ENCODE measurements at places on chromosomes 7 and 10.

DNA sequence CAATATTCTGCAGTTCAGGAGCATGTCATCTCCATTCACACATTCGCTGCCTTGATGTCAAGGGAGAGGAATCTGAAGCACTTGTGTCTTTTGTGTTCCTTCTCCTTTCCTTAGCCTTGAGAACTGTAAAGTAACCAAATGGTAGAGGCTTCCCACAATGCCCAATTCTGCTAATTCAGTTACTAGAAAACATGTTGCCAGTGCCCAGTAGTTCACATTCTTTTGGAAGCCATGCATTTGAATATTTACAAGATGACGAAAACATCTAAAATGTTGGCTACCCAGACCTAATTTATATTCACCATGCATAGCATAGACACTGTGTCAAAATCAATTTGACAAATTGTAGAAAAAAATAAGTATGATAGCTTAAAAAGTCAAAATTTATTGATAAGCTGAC lies 852.7 kb upstream of the PHF14 start:
- no peak for DNase-seq

- no peak for DNase-seq
Measured at GRCh38 chr10:103480521-103480920, 1.5 kb upstream of the CALHM3 start.

- DNase-seq: peak; percentile 26
Measured at GRCh38 chr7:2924866-2925840, 81.0 kb upstream of the GNA12 start.

- no peak for DNase-seq
Measured at GRCh38 chr7:117384688-117385362, 42.5 kb downstream of the ASZ1 start.

DNA sequence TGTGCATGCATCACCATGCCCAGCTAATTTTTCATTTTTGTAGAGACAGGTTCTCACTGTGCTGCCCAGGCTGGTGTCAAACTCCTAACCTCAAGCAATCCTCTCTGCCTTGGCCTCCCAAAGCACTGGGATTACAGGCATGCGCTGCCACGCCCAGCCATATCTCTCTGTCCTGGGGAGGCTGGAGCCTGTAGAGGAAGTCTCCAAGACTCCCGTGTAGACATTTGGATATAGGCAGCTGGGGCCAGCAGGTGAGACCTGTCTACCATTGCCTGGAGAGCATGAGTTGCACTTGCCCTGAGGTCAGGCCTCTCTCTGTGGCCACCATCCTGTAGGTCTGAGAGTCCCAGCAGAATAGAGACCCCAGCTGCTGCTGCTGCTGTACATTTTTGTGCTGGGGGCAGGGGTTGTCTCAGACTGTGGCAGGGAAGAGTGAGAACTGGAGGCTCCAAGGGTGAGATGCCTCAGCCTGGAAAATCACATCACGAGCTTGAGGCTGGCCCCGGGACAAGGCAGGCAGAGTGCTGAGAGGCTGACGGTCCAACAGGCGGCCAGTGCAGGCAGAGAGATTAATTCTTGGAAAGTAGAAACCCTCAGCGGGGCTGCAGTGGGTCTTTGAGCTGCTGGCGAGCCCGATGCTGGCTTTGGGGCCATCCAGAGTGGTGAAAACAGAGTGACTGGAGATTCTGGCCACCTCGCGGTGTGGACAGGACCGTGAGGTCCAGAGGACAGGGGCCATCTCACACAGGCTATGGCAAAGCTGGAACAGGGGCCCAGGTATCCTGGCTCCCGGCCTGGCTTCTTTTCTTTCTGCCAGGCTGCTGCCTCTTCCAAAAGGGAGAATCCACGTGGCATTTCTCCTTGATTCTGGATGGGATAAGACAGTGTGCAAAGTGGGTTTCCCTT lies 60.9 kb downstream of the TMEM270 start:
- no peak for DNase-seq

DNA sequence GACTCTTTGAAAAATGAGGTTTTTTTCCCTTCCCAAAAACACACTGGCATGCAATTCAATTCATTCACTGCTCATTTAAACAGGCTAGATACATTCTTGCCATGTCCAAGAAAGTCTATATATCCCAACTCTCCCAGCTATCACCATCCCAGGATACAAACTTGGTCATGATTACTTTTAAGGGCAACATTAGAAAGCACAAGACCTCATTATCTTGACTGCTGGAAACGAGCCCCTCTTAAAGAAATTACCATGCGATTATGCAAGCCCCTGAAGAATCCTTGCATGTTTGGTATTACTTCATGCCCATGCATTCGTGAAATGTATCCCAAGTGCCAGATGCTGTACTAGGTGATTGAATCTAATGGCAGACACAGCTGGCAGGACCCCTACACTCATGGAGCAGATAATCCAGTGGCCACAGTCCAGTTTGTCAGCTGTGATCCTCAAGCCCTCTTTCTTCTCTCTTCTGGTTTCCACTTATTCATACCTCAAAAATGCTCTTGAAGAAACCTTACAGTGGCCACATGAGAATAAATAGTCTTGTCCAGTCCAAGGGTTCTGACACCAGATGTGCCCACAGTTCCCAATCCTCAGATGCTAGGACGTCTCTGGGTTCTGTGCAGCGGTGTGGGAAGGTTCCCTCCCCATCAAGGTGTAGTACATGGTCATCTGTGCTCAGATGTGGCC lies 103.7 kb upstream of the HABP2 start:
- DNase-seq: no peak

GRCh38 chr10:114337510-114338462 lies 66.5 kb downstream of the AFAP1L2 start:
- DNase-seq: peak; percentile 90

DNA sequence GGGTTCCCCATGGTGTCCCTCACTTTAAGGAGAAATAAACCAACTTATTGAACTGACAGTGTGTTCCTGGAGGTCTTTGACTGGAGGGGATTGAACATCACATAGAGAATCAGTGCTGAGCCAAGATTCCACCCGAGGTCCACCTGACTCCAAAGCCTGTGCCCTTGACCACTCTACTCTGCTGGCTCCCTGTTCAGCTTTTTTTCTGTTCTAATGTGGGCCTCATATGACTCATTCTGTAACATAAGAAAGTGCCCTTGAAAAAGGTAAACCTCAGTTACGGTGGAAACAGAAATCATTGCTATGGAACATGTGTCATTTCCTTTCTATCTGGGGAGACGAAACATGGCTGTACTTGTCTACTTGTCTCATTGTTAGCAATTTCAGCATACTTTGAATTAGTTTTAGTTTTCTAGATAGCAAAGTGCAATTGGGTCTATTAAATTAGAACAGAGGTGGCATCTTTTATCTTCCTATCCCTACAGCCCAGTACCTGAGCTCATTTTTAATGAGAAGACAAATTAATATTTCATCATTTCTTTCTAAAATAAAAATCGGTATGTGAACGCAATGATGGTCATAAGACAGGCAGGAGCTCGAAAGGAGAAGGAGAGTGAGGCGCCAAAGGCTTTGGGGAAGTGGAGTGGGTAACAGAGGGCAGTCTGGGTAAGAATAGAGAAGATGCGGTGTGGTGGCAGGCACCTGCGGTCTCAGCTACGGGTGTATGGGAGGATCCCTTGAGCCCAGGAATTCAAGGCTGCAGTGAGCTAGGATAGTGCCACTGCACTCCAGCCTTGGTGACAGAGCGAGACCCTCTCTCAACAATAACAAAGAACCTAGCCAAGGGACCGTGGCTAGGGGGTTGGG lies 1.5 kb downstream of the GSDME start:
- DNase-seq: no peak

GRCh38 chr7:44694766-44695165 lies 53.9 kb upstream of the ZMIZ2 start:
- DNase-seq: no peak

- DNase-seq: no peak
Measured at GRCh38 chr10:59536167-59537014, 173.3 kb downstream of the SLC16A9 start.

- DNase-seq: no peak
Measured at GRCh38 chr10:115829521-115830205, 443.3 kb downstream of the GFRA1 start.

DNA sequence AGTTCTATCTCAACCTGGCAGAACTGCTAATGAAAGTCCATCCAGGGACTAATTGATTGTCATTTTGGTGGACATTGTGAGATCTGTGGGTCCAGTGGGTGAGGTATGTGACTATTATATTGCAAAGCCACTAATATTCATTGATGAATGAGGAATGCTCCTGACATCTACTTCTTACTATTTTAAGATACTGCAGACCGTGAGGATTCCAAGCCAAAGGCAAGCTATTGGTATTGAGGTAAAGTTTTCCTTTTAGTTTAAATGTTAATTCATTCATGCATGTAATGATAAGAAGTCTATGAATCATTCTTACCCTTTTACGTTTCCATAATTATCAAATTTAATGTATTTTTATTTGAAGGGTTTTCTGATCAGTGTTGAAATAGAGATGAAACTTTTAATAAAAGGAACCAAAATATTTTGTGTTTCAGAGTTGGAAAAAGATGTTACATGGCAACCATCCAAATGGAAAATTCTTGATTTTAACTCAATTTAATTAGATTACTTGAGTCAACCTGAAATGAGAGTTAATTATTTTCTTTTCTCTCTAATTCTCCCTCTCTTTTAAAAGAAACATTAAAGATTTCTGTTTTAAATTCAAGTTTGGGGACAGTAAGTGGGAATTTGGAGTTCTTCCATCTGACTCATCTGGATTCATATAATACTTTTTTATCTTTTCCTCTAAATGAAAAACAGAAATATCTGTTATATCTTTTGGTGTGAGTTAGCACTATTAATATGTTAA lies 39.6 kb downstream of the NUP205 start:
- DNase-seq: no peak

GRCh38 chr7:16753102-16753931 lies at the start of gene TSPAN13:
TSPAN13 (plus strand) TSS chr7:16753755; CDS start chr7:16753968, 213 bp downstream.
- peak; percentile 99 for DNase-seq

DNA sequence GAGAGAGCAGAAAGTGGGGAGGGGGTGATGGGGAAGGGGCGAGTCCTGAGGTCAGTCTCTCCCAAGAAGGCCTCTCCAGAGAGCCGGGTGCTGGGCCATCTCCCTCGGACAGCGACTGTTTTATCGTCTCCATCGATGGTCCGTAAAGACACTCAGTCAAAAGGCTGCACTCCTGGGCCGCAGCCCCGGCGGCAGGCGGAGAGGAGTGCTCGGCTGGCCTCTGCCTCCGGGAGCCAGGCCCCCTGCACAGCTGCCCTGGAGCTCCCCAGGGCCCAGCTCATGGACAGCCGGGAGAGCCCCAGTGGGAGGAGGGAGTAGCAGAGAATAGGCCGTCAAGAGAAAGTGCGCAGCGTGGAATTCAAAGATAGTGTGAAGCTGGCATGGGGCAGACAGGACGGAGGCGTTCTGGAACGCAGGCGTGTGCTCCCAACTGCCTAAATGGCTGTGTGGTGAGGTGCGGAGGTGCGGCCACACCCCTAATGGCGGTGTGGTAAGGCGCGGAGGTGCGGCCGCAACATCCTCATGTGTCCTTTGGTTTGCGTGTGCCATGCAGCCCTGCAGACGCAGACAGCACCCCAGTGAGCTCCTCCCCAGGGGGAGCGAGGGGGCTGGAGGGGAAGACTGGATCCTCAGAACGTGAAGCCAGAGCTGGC lies 477.5 kb upstream of the FOXK1 start:
- peak; percentile 87 for DNase-seq

DNA sequence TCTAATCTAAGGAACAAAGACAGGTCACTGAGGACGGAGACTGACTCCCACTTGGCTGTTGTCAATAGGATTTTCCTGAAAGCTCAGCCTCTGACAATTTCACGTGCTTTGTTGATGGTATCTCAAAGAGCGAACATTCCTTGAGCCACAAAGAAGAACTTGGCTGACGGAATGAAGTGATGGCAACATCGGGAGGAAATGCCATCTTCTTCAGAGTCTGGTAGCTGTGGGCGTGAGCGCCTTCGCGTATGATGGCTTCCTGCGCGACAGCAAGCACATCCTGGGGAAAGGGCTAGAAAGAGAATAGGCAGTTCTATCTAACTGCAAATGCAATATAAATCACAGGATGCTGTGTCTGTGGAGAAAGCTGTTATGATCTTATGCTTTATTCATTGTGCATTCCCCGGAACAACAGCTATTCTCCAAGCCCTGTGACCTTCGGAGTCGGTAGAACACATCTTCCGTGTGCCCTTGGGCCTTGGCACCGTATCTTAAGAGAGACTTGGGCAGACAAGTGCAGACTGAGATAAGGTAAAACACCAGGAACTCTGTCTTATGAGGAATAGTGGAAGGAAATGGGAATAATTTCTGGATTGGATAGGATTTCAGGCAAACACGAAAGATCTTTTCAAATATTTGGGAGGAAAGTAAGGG lies 19.6 kb upstream of the GTPBP4 start:
- DNase-seq: no peak

DNA sequence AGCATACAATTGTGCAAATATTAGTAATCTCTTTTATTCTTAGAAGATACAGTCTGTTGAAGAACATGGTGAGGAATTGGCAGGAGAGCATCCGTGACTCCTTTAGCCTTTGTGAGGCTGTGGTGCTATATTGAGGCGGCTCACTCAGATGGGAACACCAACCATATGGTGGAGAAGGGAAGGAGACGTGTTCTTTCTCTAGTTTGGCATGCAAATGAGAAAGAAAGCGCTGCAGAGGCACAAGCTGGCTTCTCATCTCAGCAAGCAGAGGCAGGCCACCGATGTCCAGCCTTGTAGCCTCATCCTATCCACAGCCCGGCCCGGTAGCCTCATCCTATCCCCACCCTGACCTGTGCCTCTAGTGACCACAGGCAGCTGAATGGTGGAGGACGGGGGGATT lies 288.3 kb downstream of the CAMK1D start:
- no peak for DNase-seq

GRCh38 chr7:28419716-28420115 lies 7.4 kb downstream of the CREB5 start:
- DNase-seq: no peak

DNA sequence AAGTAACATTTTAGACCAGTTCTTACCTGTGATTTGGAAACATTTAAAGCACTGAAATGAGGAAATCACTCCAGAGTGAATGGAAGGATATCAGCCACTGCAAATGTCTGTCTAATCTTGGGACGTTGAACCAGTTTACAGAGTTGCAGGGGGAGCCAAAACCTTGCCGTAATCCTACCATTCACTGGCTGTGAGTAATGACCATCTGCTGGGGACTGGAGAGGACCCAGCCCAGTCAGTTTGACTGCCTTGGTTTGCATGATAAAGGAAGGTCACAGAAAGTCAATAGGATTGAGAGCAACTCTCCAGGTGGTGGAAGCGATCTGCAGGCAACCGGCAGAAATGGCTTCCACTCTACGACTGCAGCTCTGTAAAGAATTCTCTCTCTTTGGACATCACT lies 167.2 kb downstream of the AKR1D1 start:
- DNase-seq: peak; percentile 91

DNA sequence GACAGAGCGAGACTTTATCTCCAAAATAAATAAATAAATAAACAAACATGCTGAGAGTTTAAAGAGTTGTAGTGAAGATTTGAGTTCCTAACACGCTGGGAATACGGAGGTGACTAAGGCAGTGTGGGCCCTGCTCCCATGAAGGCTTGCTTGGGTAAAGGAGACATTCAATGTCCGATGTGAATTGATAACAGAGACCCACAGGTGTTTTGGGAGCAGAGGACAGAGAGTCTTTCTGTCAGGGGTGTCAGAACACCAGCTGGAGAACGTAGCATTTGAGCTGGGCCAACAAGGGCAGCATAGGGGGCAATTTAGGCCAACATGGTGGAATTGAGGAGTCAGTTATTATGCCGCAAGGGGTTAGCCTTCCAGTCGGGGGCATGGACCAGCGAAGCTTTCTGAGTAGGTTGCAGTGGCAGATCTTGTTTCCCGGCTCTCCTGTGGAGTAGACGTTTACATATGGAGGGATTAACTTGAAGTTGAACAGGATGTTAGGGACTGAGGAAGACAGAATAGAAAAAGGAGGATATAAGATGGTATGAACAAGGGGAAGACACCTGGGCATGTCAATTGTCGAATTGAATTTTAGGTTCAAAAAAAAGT lies 5.6 kb downstream of the PROSER2 start:
- peak; percentile 66 for DNase-seq

Data from endodermal cell (in vitro differentiated cells).